ENCODE measurements at places on chromosomes 1 and 21. TPM values are rescaled to one million over a fixed set of nuclear protein-coding genes. Genes with fewer than 3 reads are reported as not detected.

SLC30A2 gene
- not detected for total RNA-seq

CFAP141 gene
- total RNA-seq: not detected

VAV3 gene
- 2.6 TPM for total RNA-seq

FAM163A gene
- not detected for total RNA-seq

SYCP1 gene
- not detected for total RNA-seq

DAB1 gene
- total RNA-seq: 14.0 TPM

TEX38 gene
- not detected for total RNA-seq

DNA sequence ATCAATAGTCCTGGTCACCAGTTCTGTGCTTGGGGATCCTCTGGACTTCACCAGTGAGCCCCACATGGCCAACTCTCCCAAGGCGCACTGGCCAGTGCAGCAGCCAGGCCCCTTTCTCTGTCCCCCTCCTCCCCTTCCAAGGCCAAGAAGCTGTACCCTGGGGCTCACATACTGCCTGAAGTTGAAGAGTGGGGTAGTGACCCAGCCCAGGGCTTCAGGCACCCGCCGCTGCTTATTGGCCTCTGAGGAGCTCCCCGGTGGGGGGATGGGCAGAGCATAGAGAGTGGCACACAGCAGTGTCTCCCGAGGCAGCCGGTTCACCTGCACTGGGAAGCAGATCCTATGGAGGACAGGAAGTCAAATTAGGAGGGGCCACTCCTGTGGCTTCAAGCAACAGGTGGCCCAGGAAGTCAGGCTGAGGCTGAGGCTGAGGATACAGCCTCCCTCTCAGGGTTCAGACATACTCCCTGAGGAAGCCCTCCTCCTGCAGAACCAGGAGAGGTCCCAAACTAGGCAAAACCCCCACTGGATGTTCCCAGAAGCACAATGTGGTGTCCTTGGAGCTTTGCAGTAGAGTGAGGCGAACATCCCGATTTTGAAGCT, 38.2 kb upstream of the PPP1R15B start:
- DNase-seq: no peak

DNA sequence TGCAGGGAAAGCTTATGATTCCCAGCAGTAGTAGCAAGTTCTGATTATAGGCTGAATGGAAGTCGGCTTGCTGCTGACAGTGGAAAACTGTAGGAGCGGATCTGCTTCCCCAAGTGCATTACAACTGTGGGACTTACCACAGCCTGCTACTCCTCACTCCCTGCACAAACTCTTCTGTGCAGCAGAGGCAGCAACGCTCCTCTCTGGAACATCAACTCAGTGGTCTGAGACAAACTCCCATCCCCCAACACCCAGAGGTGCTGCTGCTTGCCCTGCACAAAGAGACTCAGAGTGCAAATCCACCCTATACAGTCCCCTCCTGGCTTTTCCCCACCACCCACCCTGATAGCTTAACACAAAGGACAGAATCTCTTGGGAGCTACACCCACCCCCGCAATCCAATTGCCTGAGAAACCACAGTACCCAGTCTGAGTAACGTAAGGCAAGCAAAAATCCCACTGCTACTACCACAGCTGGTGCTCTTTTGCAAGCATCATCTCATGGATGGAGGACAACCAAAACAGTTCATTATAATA, 1455.2 kb downstream of the AMY1C start:
- DNase-seq: no peak

- DNase-seq: no peak
Measured at GRCh38 chr1:62210960-62211359, 16.3 kb downstream of the L1TD1 start.

DNA sequence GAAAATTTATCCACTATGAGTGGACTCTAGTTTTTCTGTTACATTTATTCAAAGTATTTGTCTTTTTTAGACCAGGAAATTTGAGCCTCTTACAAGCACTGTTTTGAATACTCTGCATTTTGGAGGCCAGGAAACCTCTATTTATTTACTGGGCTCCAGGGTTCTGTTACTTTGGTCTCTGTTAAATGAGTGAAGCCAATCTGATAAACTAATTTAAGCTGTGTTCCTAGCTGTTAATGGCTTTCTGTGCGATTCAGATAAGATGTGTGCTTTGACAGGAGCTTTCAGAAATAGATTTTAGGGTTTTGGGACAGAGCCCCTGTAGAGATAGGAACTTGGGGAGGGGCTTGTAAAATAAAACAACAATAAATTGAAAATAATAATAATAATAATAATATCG, 23.9 kb downstream of the ACKR1 start:
- DNase-seq: no peak

DNA sequence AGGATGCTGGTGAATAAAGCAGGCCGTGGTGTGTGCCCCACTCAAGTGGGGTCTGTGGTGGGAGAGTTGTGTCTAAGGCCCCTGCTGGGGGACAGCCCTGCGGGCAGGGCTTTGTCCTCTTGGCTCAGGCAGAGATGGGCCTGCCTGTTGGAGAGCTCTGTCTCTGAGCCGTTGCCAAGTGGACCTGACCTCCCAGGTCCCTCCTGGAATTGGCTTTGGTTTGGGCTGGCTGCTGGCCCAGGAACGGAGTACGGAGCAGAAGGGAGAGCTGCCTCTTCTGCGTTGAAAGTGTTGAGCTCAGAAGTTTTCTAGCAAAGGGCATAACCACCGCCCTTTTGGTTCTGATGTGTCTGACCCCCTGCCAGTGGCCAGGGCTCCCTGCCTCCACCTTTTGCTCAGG, 153.9 kb downstream of the PEX14 start:
- no peak for DNase-seq

DNA sequence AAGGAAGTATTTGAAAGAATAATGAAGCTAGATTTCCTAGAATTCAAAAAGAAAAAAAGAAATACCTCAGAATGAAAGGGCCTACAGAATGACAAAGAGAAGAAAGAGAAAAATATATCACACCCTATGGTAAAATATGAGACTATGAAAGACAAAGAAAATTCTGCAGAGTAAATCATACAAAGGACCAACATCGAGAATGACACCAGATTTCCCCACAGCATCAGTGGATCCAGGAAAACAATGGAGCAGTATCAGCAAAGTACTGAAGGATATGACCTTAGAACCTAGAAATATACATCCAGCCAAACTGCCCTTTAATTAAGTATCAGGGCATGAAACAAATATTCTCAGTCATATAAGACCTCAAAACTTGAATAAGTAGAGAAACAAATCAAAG, 21.2 kb upstream of the IFNAR2 start:
- no peak for DNase-seq

- no peak for DNase-seq
Measured at GRCh38 chr1:28354121-28354520, 15.4 kb upstream of the PHACTR4 start.

DNA sequence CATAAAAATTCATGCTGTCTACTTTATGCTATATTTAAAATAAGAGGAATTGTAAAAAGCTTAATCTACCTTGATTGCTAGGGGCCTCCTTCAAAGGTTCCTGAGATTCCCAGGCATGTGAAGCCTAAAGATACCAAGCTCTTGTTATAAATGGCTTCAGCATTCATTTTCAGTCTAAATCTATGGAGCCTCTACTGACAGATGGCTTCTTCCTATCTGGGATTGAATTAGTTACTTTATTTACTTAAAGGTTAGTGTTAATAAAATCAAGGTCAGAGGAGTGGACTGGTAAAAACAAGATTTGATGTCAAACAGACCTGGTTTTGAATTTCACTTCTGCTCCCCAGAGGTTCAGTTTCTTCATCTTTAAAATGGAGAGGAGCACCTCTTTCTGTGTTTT, 93.7 kb downstream of the TNNI3K start:
- no peak for DNase-seq

- no peak for DNase-seq
Measured at GRCh38 chr1:66777831-66778230, 23.2 kb downstream of the INSL5 start.

- no peak for DNase-seq
Measured at GRCh38 chr1:204834336-204834735, 36.3 kb upstream of the NFASC start.

DNA sequence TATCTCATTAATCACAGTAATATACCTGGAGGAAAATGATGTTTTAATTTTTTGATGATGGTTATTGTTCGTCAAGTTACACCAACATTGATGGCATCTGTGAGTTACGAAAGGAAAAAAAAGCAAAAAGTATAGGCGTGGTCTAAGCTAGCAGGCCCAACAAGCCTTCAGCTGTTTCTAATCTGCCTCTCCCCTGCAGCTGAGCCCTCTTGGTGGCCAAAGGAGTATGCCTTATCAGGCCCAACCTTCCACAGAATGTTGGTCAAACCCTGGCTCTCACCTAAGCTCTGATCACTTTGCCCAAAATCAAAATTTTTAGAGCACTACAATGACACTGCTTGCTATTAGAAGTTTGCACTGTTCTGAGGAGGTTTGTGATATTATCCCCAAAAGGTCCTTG, 4.9 kb downstream of the C1orf105 start:
- DNase-seq: no peak

DNA sequence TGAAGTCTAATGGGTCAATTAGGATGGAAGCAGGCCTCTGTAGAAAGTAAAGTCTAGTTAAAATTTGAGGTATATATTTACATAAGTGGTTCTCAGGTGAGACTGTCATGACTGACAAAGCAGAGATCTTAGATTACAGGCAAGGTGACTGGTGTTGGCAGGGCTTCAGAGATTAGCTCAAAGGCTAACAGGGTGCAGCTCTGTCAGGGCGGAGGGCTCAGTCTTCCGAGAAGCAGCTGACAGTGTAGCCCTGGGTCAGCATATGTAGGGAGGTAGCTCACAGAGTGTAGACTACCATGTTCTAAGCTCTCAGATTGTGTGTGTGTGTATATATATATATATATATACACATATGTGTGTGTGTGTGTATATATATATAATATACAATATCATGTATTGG, 54.7 kb downstream of the RBM11 start:
- no peak for DNase-seq

DNA sequence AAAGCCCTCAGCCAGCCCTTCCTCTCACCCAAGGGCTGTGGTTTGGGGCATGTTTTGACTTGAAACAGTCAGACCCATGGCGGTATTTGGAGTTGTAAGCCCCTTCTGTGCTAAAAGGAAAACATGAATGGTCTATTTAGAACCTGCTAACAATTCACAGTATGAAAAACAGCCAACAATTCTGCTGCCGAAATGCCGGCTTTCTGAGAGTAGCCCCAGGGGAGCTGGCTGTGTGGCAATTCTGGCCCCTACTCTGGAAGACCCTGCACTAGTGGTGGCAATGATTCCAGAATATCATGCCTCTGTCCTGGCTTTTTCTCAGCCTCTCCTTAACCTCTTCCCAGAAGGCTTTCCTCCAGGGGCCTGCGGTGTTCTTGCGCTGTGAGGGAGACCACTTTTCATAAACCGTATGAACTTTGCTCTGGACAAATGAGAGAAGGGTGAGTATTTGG, 118.7 kb downstream of the EDEM3 start:
- DNase-seq: no peak

- no peak for DNase-seq
Measured at GRCh38 chr1:104794035-104794434, 1044.3 kb downstream of the AMY1C start.

GRCh38 chr1:185087746-185088145, 42.4 kb downstream of the RNF2 start:
- DNase-seq: no peak

DNA sequence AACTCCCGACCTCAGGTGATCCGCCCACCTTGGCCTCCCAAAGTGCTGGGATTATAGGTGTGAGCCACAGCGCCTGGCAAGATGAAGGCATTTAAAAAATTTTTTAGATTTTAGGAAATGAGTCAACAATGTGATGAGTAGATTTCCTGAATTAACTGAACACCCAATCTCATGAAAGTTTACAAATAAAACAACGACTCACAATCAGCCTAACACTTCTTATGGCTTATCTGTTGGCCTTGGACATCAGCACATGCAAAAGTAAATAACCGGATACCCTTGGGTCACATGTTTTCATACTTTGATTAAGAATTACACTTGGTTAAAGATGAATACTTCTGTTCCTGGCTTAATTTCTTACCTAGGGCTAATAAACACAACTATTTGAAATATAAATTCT, 3.0 kb downstream of the GNG12 start:
- DNase-seq: no peak

- no peak for DNase-seq
Measured at GRCh38 chr1:165228676-165229075, 127.8 kb downstream of the LMX1A start.

GRCh38 chr1:67683316-67683715, 1.7 kb upstream of the GADD45A start:
- no peak for DNase-seq

Measured in neural crest cell (in vitro differentiated cells).